ENCODE measurements at places on chromosomes 16 and 17.

DNA sequence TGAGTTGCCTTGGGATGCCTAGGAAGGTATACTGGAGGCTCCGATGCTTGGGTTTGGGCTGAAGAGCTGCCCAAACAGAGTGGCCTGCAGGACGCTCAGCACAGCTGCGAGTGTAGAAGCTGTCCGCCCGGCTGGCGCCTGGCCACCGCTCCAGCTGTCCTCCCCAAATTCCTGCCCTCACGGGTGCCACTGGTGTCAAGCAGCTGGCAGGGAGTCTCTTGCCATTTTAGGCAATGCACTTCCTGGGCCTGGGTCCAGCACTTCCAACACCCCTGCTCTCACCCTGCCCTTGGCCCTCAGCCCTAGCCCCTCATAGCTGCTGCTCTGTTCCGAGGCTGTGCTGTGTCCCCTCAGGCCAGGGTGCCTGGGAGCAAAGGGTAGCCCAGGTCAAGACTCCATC is 5.2 kb upstream of the PKMYT1 start:
- no peak for DNase-seq

- DNase-seq = no peak
Observed at GRCh38 chr17:36736201-36737156, 135.1 kb downstream of the MRM1 start.

- DNase-seq = no peak
Observed at GRCh38 chr17:63189930-63190329, 223.9 kb downstream of the TANC2 start.

GRCh38 chr16:22394121-22394520 is 19.7 kb upstream of the CDR2 start:
- DNase-seq = no peak

- DNase-seq = peak; percentile 30
Observed at GRCh38 chr16:27238016-27238587, 30.5 kb downstream of the NSMCE1 start.

GRCh38 chr16:29158785-29159184 is 173.9 kb downstream of the LAT start:
- DNase-seq = no peak

- no peak for DNase-seq
Observed at GRCh38 chr16:82703871-82704768, 77.4 kb downstream of the CDH13 start.

DNA sequence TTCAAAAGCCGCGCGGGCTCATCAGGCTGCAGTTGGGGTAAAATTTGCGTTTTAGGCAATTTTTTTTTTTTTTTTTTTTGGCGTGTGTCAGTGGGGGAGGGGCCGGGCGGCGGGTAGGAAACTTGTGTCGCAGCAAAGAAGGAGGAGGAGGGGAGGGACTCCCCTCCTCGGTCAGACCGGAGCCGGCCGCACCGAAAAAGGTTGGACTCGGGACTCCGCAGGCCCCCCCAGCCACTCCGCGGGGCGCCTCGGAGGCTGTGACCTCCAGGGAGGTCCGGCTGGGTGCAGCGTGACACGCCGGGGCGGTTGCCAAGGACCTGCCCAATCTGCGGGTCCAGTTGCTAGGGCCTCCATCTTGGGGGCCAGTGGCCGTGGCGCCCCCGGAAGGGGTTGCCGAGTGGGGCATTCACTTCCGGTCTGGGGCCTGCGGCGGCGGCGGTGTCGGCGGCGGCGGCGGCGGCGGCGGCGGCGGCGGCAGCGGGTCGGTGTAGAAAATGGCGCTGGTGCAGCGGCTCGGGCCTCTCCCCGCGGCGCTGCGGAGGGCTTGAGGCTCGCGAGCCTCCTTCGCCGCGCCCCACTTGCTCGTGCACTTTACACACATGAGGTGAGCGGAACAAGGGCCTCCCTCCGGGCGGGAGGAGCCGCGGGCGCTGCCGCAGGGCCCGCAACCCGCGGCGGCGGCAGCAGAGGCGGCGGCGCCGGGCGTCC is at the start of gene TNRC6A:
Gene TNRC6A (plus strand): TSS at position 409 of the 708 bp plus-strand sequence. CDS start 191 bp downstream, at position 600.
- peak; percentile 63 for DNase-seq

Measured in stimulated activated CD4-positive, alpha-beta T cell treated with anti-CD3 and anti-CD28 coated beads, TNF-alpha, amount 100 ng/mL, for 1 hour (primary cell).